Stimulated activated CD8-positive, alpha-beta memory T cell treated with anti-CD3 and anti-CD28 coated beads, Interleukin-15, amount 100 ng/mL, for 1 hour (primary cell): ENCODE measurements at places on chromosomes 2 and 18.
A peak's percentile ranks its signal among the peaks of the same experiment; 100 is the strongest.

DNA sequence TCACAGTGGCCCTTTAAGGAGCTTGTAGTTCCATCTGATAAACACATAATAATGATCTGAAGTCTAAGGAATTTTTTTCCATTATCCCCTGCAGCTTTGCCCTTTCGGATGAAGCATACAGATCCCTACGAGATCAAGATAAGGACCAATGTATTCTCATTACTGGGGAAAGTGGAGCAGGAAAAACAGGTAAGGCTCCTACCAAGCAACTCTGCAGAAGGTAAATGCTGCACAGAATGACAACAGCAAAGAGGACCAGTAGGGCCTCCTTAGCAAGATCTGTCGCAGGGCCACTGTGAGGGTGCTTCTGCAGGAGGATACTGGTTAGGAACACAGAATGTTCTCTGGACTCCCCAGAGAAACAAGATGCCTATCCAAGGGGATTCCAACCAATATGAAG, 84.6 kb downstream of the MYO1B start:
- DNase-seq: no peak

- DNase-seq: no peak
Measured at GRCh38 chr2:105393373-105394055, 5.3 kb downstream of the FHL2 start.

DNA sequence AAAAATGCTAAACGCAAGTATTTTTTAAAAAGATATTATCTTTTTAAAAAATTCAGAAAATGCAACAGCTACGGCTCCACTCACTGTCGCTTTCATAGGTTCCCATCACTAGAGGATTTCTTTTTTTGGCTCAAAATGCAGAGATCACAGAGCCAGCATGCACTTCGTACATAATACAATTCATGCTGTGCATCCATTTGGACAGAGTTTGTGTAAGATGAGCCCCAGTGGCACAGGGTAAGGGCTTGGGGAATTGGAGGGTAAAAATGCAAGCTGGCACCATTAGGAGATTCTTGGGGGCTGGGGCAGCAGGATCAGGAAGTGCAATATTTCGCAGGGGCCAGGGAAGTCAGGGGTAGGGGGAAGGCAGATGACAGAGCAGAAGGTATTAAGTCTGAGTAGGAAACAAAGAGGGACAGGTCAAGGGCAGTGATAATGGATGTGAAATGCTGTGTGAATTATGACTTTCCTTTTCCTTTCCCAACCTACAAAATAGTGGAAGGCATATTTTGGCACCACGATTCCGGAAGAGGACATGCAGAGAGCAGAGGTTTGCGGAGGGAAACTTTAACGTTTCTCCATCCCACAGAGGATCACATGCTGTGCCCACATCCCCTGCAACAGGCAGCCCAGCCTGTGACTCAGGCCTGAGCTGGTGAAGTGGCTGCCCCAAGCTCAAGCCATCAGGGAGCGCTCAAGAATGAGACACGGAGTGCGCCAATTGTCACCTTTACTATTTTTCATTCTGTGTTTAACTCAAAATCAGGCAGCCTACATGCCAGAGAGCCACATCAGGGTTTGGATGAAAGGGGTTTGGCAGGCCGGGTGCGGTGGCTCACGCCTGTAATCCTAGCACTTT, 4.7 kb downstream of the CAPG start:
- peak; percentile 25 for DNase-seq

GRCh38 chr2:201785135-201785534, 4.4 kb upstream of the ALS2 start:
- DNase-seq: no peak

GRCh38 chr2:71801969-71802368, 345.7 kb downstream of the CYP26B1 start:
- DNase-seq: no peak

DNA sequence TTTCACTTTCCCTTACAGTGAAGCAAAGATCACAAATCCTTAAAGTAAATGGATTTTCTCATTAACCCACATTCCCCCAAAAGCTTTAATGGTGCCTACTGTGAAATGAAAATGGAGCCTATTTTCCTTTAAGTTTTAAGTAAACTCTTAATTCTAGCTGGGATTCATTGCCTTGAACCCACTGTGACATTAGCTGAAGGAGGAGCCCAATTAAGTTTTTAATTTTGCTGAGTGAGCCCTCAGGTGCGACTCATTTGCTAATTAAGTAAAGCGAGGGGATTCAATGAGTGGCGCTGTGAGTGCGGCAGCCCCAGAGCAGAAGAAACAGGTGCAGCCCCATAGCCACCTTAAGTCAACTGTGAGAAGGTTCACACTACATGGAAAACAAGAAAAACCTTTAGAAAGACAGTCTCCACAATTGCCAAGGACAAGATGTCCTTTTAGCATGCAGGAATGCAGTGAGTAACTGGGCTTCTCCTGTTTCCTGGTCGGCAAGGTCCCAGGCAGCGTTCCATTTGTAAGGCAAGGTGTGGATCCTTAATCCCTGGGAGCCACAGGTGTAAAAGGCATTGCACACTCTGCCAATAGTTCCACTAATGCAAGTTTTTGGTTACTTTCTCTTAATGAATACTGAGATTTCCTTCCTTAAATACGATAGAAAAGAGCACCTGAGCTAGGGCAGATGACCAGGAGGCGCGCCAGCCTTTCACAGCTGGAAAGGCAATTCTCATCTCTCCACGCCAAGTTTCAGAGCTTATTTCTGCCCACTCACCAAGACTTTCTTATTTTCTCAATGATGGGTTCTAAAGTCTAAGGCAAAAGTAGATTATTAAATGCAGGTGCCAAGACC, 87.7 kb downstream of the TMEM18 start:
- DNase-seq: no peak

- no peak for DNase-seq
Measured at GRCh38 chr18:7892556-7892955, 325.4 kb downstream of the PTPRM start.

DNA sequence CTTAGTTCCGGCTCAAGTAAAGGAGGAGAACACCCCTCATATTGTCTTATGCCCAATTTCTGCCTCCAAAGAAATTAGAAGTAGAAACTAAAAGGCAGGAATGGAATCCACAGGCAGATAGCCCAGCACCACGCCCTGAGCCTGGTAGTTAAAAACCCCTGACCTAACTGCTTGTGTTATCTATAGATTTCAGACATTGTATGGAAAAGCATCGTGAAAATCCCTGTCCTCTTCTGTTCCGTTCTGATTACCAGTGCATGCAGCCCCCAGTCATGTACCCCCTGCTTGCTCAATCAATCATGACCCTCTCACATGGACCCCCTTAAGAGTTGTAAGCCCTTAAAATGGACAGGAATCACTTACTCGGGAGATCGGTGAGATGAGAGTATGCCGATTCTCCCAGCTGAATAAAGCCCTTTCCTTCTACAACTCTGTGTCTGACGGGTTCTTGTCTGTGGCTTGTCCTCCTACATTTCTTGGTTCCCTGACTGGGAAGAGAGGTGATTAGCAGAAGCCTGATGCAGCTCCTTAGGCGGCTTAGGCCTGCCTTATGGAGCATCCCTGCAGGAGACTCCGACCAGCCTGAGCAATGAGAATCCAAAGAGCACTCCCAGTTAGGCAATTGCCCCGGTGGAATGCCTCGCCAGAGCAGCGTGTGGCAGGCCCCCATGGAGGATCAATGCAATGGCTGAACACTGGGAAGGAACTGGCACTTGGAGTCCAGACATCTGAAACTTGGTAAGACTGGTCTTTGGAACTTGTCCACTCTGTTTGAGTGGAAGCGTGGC, 362.6 kb upstream of the TCF4 start:
- DNase-seq: no peak

GRCh38 chr2:192245329-192245728, 50.6 kb upstream of the TMEFF2 start:
- no peak for DNase-seq

DNA sequence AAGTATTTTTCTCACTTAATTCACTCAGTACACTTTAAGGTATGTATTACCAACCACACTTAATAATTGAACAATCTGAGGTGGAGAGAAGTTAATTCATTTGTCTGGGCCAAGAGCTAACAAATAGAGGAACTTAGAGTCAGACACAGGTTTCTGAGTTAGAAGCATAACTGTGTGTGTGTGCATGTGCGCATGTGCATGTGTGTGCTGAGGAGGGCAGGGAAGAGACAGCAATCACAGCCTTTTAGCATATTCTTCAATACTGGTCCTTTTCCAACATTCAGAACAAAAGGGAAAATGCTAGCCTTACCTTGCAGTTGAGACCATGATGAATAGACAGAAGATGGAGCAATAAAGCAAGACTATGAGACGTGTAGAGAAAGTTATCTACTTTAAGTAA, 136.2 kb upstream of the ATP5MC3 start:
- no peak for DNase-seq

DNA sequence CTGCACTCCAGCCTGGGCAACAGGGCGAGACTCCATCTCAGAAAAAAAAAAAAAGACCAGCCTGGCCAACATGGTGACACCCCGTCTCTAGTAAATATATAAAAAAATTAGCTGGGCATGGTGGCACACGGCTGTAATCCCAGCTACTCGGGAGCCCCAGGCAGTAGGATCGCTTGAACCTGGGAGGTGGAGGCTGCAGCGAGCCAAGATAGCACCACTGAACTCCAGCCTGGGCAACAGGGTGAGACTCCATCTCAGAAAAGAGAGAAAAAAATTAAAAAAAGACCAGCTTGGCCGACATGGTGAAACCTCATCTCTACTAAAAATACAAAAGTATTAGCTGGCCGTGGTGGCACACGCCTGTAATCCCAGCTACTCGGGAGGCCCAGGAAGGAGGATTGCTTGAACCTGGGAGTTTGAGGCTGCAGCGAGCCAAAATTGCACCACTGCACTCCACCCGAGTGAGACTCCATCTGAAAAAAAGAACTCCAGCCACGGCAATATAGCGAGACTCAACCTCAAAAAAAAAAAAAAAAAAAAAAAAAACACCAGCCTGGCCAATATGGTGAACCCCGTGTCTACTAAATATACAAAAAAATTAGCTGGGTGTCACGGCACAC, 346.1 kb upstream of the PLGLB2 start:
- DNase-seq: no peak

GRCh38 chr2:173054466-173054865, 21.2 kb upstream of the MAP3K20 start:
- no peak for DNase-seq

- no peak for DNase-seq
Measured at GRCh38 chr2:27496357-27497287, at the start of gene GCKR. Gene GCKR, plus strand, starts transcription at chr2:27496839. Its CDS starts 66 bp downstream, at chr2:27496905.

DNA sequence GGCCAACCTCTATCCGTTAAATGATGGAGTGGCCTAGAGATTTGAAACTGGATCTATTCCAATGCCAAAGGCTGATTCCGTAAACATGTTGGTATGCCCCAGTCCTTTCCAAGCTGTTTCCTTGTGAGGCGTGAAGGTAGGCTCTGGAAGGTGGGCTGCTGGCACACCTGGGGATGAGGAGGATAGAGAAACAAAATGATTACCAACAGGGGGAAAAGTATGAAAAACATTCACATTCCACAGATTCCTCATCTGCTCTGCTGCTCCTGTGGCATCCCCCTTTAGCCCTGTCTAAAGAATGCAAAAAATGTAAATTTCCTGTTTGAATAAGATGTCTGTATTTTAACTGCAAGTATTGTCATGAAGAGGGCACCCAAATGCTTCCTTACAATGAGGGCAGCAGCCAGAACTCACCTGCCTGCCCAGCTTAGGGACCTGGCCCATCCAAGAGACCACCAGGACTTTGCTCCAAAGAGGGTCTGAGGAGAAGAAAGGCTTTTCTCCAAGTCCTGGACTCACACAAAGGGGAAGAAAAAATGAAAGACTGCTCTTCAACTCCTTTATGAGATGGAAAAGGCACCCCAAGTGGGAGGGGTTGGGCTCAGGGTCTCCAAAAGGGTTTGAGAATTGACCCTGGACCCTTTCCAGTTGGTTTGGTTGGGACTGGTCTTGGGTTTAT, 132.3 kb upstream of the PELI1 start:
- no peak for DNase-seq

DNA sequence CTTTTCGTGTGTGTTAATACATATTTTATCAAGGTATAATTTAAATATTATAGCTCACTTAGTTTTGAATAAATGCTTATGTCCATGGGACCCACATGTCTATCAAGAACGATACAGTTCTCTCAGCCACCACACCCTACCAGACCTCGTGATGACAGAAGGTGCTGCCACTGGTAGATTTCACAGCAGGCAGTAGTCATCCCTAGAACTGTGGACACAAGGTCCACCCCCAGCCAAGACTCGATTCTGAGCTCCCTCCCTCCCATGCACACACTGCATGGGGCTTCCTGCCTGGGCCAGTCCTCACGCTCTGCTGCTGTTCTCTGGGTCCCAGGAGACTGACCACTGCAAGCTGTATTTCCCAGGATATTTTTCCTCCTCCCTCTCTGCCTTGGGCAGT, 26.5 kb upstream of the CREB1 start:
- DNase-seq: no peak

DNA sequence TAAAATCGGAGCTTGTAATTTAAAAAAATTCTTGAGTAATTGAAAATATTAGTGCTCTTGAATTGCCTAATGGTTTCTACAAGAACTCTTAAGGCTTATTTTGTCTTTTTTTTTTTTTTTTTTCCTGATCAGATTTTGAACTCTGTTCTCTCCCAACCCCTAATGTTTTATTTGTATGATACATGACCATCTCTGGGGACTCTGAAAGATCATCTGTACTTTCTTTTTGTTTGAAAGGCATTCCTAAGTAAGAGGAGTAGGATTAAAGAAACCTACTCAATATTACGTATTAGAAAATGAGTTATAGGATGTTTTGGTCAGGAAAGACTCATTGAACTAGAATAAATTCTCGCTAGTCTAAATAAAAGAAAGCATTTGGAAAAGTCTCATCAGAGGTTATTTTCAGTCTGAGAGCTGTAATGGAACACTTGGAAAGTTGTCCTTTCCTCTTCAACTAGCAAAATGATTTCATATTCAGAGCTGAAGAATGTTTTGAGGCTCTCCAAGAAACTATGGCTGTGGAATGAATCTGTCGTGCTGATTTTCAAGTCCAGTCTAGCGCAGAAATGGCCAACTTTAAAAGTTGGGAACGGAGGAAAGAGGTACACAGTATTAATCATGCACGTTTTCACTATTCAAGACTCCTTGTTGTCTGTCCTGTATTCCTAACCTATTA, 182.7 kb downstream of the PRPF40A start:
- DNase-seq: no peak

GRCh38 chr18:45050712-45051601, 370.3 kb downstream of the SETBP1 start:
- DNase-seq: no peak

DNA sequence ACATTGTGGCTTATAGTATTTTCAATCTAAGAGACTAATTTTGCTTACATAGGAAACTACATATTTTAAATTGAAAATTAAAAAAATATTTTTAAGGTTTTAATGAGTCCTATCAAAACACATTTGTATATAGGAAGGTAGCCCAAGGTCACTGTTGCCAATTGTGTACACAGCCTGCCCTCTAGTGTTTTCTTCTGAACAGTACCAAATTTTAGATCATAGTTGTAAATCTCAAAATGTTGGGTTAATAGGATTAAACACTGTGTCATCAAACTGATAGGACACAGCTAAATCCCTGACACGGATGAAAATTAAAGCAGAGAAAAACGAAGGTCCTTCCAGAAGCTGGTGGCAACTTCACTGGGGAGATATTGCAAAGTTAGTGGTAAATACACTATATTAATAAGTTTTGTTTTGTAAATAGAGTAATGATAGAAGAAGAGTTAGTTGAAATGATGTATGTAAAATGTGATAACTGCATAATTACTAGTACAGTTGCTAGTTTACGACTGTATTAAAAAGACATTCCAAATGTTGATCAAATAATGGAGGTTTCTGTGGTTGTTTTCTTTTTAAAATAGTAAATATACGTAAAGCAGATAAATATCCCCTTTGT, 19.7 kb downstream of the CLUL1 start:
- DNase-seq: no peak

- DNase-seq: no peak
Measured at GRCh38 chr2:99900556-99900955, 241.8 kb downstream of the AFF3 start.
